ENCODE measurements at places on chromosomes 16 and 17.

- no peak for DNase-seq
Observed at GRCh38 chr16:84883301-84883700, 63.5 kb downstream of the CRISPLD2 start.

GRCh38 chr16:83967838-83968305, at the start of gene NECAB2:
NECAB2 (plus strand) TSS chr16:83968244; CDS start chr16:83968649, 405 bp downstream.
- no peak for DNase-seq

DNA sequence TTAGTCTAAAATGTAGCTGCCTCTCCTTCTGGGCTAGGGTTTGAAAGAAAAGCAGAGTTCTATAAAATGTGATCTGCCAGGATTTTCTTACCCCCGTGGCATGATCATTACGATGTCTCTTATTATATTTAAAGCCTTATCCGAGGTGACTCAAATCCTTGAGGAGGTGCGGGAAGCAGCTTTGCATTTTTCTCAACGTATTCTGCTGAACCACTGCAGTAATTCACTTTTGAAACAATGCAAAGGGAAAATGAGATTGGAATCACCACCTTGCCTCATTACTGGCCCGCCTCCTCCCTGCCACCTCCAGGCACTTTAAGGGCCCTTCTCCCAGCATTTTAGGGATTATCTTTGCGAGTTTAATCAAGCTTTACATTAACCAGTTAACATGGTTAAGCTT, 9.7 kb upstream of the NOG start:
- DNase-seq: no peak

GRCh38 chr16:49276646-49277385, 4.8 kb downstream of the CBLN1 start:
- no peak for DNase-seq

- no peak for DNase-seq
Observed at GRCh38 chr17:31745964-31746600, 113.0 kb downstream of the COPRS start.

DNA sequence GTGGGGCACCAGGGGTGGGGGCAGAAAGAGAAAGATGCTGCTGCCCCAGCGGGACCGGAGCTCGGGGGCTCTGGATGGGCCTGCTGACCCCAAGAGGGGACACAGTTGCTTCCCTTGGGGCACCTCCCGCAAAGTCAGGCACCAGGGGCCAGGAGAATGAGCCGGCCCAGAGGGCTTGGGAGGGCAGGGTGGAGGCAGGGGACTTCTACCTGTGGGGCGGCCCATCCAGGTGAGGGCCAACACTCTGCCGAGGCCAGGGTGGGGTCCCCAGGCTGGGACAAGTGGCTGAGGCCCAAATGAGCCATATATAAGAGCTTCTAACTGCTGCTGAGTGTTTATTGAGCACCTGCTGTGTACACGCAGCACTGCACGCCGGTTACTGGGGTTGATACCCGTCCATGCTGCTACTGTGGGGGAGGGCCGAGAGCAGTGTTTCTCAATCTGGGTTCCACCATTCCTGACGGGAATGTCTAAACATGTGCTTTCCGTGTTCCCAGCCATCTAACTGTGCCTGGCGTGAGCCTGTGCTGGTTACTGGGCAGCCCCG, 211.7 kb upstream of the GSE1 start:
- no peak for DNase-seq

DNA sequence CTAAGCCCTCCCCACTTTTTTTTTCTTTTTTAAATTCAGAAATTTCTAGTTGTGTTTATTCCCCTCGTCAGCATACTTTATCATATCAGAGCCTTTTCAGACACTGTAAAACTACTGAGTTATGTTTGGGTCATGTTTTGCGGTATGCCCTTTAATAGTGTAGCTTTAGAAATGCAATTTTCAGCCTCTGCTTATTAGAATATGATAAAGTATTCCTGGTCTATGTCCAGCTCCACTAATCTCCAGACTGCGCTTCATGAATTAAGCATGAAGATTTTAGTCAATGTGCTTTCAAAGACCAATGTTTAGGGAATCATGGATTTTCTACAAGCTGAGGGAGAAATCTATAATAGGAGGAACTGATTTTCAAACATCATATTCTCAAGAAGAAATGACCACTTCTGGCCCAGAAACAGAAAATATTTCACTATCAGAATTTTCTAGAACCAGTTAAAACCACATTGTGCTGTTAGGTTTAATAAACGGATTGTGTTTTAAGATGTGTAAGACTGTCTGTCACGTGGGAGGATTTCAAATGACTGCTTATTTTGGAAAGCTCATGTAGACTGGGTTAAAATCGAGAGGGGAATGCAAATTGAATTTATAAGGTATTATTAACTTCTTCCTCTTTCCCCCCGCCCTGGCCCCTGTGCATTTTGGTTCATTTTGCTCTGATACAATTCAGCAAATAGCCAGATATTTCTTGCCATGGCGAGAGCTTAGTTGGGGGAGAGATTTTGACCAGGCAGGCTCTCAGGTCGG, 498.5 kb downstream of the WWOX start:
- DNase-seq: no peak

- no peak for DNase-seq
Observed at GRCh38 chr17:68060336-68060735, 24.8 kb downstream of the KPNA2 start.

DNA sequence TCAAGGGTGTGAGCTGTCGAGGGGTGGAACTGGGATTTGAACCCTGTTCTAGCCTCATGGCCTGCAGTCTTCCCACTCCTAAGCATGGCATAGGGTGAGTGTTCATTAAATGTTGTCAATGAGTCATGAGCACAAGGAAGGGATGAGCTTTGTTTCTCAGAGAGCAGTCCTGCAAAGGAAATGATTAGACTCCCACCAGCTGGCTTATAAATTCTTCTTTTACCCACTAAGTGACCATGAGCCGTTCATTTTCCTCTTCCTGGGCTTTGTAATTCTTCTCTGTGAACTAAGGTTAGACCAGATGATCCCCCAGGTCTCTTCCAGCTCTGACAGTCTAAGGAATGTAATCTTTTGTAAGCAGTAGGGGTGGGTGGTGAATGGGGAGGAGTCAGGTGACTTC, 47.9 kb upstream of the HNF1B start:
- DNase-seq: peak; percentile 37

DNA sequence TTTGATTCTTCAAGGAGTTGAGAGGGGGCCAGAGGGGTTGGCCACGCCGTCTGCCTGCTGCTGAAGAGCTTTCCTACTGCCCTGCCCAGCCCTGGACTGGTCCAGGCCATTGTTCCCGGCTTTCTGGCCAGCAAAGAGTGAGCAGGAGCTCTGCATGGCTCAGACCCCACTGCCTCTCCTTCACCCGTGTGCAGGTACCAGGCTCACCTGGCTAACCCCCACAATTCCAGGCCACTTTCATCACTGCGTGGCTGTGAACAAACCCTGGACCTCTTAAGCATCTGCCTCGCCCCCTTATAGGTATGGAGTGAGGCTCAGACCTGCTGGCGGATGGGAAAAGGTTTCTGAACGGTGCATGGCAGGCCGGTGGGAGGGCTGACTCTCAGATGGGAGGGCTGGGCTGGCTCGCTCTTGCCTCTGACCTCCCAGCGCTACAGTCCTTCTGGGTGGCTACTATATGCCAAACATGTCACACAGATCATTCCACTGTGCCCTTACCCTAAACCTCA, 8.9 kb downstream of the ZNF319 start:
- DNase-seq: no peak

DNA sequence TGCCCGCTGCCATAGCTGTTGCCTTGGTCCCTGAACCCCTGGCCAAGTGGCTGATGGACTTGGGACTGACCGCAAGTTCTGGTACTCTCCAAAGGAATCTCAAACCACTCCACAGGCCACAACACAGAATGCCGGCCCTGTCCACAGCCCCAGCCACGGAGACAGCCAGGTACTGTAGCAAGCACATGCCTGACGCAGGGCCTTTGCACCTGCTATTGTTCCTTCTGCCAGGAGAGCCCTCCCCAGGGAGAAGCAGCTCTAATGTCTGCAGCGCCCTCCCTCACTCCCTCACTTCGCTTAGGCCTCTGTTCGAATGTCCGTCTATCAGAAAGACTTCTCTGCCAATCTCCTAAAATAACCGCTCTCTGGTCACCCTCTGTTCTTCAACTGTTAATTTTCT, 15.4 kb downstream of the RTN4RL1 start:
- DNase-seq: no peak

GRCh38 chr17:35607239-35607847, 20.2 kb downstream of the AP2B1 start:
- DNase-seq: no peak

GRCh38 chr16:15811481-15812400, 45.1 kb downstream of the MYH11 start:
- peak; percentile 91 for DNase-seq

GRCh38 chr16:77920984-77921383, 101.4 kb upstream of the CLEC3A start:
- DNase-seq: no peak

- DNase-seq: no peak
Observed at GRCh38 chr17:73482894-73483293, 161.4 kb downstream of the SDK2 start.

- no peak for DNase-seq
Observed at GRCh38 chr17:71649941-71650350, 470.9 kb upstream of the SOX9 start.

GRCh38 chr17:50837286-50837979, 2.0 kb downstream of the WFIKKN2 start:
- DNase-seq: no peak

All from brain microvascular endothelial cell (primary cell).